ENCODE measurements at places on chromosomes 2 and 18.

DNA sequence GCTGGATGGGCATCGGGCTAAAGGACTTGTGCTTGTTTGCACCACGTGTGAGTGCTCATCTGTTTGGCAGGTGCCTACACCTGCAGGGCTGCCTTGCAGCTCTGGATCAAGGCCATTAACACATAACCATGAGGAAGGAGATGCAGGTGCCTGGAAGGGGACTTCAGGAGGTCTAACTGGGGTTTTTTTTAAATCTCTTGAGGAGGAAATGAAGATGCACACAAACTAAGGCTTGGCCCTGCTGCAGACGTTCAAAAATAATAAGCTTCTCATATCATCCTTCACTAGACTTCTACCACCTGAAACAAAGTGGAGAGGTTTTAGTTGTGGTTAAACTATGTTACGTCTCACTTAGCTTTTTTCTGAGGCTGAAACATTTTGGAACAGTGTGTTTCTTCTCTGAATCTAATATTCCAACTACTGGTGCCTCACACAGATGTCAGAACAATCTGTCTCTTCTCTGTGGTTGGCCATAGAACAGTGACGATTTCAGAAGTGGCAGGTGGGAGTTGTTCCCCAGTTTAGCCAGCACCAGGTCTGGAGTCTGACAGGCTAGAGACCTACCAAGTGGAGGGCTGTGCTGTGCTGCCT lies 36.5 kb downstream of the BCL2L11 start:
- DNase-seq = no peak

DNA sequence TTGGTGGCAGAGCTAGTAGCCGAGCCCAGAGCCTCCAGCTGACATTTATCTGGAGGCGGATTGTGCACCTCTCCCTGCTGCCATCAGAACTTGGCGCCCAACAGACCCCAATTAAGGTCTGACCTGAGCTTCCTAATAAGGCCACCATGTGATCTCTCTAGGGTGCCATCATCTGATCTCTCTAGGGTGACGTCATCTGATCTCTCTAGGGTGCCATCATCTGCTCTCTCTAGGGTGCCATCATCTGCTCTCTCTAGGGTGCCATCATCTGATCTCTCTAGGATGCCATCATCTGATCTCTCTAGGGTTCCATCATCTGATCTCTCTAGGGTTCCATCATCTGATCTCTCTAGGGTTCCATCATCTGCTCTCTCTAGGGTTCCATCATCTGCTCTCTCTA lies 6.2 kb downstream of the KCNF1 start:
- DNase-seq = no peak

GRCh38 chr2:15595936-15596335 lies 4.3 kb downstream of the DDX1 start:
- DNase-seq = no peak

- DNase-seq = no peak
Measured at GRCh38 chr2:109201465-109202327, 72.7 kb downstream of the SH3RF3 start.

GRCh38 chr2:194567661-194568017 lies 1089.4 kb upstream of the SLC39A10 start:
- DNase-seq = no peak

DNA sequence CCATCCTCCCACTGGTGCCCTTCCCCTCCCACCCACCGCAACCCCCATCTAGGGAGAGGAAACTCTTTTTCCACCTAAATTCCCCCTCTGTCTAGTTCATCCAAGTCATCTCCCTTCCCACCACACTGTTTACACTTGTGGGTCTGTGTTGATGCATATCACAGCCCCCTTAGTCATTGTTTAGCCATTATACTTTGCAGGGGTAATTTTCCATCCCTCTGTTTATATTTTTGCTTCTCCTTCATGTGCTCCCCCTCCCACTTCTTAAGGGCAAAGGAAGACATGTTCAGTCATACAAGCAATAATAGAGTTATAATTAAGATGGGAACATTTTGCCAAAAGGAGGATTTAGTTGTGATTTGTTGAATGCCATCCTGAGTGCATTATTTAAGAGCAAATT lies 187.8 kb upstream of the TNP1 start:
- DNase-seq = no peak

DNA sequence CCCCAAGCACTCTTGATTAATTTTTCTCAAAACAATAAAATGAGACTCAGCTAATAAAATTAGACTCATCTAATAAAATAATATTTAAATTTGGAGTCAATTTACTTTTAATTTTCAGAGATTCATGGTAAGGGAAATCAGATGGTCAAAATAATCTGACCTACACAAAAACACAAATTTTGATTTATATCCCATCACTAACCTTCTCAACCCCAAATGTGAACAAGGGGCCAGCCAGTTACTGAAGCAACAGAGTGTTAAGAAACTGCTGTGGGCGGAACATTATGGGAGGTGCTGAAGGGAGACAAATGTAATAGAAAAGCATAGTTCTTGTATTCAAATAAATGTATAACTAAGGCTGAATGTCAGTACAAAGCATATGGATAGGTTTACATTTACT lies 28.5 kb upstream of the PPP3R1 start:
- DNase-seq = no peak

- DNase-seq = no peak
Measured at GRCh38 chr2:240239325-240239724, 98.9 kb upstream of the OTOS start.

- no peak for DNase-seq
Measured at GRCh38 chr2:71804281-71804751, 343.3 kb downstream of the CYP26B1 start.

DNA sequence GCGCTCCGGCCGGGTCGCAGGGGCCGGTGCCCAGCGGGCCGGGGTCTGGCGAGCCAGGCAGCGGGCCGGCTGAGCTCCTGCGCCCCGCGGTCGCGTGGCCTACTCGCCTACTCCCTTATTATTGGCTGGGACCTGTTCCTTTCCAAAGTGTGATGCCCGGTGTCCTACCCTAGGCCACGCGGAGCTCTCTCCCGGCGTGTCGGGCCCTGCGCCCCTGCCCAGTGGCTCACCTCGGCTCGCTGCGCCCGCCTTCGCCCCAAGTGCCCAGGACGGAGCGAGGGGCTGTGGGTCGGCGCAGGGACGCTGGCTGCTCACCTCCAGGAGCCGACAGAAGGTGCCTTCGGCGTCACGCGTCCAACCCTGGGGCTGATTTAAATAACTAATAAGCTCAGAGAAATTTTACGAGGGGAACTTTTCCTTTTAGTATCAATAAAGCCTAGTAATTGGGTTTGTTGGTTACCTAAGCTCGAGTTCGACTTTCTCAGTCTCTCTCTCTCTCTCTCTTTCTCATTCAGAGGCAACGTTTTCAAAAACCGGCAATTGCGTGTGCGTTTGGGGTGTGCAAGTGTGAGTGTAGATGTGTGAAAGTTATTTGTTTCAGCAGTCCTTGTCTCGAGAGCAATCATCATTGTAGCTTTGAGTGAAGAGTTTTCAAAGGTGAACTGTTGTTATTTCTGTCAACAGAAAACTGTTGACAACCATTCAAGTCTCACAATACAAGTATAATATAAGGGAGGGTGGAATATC lies 7.0 kb upstream of the SATB2 start:
- peak; percentile 41 for DNase-seq

- DNase-seq = peak; percentile 68
Measured at GRCh38 chr18:57970356-57971095, 73.5 kb upstream of the NEDD4L start.

GRCh38 chr2:223219872-223220657 lies 168.1 kb downstream of the KCNE4 start:
- DNase-seq = no peak

GRCh38 chr2:3578987-3579386 lies 3.9 kb downstream of the RPS7 start:
- no peak for DNase-seq
